ENCODE measurements at places on chromosomes 12 and 14.

DNA sequence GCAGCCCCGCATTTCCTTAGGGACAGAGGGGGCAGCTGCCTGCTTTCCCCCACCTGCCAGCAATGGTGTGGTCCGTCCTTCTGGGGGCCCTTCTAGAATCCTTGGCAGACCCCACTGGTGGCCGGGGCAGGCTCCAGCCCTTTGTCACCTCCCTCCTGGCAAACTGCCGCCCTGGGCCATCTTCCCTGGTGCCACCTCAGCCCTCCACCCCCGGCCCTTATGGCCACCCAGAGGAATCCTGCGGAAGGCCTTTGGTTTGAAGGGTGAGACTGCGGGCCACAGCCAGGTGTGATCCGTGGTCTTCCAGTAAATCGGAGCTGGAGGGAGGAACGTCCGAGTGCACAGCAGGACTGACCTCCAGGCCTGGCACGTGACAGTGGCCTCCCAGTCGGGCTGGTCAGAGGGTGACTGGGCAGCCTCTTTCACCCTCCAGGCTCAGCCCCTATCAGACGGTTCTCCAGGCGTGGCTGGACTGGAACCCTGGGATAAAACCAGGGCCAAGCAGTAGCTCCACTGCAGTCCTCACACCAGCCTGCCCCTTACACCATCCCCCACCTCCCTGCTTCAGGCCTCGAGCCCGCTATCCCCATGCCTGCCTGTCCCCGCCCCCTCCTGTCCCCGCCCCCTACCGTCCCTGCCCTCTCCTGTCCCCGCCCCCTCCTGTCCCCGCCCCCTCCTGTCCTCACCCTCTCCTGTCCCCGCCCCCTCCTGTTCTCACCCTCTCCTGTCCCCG lies 12.4 kb downstream of the FBRSL1 start:
- no peak for DNase-seq

GRCh38 chr14:76877871-76878270 lies 51.7 kb downstream of the LRRC74A start:
- no peak for DNase-seq

- no peak for DNase-seq
Measured at GRCh38 chr14:66651536-66652220, 143.7 kb downstream of the GPHN start.

DNA sequence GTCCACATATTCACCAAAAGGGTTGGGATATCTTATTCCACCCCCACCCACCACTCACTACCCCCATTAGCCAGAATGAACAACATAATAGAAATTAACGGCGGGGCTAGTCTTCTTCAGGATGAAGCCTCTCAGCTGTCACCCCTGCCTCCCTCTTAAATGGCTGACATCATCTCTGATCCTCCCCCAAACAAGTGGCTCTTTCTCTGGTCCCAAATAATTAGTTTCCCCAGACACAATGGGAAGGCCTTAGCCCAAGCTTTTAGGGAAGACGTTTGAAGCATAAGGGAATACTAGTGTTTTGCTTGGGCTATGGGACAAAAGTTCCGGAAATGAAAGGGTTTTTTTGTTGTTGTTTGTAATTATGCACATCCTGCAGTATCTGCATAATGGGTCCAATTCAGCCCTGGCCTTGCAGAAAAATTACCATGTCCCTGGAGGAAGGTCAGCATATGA lies 13.8 kb downstream of the STON2 start:
- no peak for DNase-seq

DNA sequence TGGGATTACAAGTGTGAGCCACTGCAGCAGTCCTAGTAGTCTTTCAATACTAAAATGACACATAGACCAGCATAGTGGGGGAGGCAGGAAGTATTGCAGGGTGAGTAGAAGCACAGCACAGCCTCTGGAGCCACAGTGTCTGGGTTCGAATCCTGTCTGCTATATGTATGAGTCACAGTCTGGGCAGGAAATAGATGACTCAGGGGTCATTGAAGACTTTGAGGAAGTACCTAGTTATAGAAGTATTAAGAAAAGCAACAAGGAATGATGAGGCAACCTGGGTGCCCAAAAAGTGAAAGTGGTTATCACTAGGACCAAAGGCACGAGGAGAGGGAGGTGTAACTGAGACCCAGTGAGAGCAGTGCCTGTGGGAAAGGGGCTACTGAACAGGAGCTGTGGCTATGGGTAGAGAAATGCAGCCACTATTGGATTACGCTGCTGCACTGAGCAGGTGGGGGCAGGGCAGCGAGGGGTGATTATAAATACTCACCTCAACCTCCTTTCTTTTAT lies 124.0 kb downstream of the PDE3A start:
- no peak for DNase-seq

- no peak for DNase-seq
Measured at GRCh38 chr14:101482066-101482465, 79.2 kb upstream of the DIO3 start.

GRCh38 chr14:95058491-95058890 lies 98.8 kb downstream of the DICER1 start:
- peak; percentile 47 for DNase-seq

- DNase-seq = no peak
Measured at GRCh38 chr14:53510281-53510912, 357.3 kb upstream of the DDHD1 start.

DNA sequence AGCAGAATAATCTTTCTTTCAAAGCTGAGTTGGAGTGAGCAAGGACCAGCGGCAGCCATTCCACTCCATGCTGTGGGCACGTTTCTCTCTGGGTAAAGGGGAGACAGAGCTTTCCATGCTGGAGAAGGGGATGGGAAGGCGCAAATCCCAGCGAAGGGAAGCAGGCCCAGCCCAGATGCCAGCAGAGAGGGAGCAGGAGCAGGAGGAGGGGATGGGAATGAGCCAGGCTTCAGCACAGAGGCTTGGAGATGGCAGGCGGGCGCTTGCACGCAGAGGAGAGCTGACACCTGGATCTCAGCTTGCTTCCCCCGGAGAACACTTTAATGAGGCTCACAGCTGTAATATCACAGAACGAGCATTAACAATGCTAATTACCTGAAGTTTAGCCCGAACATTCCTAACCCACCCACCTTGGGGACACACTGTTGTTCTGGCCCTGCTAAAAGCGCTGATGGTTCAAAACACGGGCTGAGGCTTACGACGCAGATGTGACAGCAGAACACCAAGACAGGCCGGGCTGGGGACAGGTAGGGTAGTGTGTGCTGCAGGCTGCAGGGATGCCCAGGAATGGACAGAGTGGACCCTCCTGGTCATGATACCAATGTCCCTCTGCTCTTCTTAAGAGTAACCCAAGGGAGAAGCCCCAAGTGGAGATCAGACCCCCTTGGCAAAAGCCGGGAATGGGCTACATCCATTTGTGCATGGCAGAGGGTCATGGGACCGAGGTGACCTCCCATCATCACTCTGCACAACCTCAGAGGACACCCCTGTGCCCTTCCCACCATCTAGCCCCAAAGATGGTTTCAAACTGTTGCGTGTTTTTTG lies 288.6 kb downstream of the DPF3 start:
- DNase-seq = no peak

DNA sequence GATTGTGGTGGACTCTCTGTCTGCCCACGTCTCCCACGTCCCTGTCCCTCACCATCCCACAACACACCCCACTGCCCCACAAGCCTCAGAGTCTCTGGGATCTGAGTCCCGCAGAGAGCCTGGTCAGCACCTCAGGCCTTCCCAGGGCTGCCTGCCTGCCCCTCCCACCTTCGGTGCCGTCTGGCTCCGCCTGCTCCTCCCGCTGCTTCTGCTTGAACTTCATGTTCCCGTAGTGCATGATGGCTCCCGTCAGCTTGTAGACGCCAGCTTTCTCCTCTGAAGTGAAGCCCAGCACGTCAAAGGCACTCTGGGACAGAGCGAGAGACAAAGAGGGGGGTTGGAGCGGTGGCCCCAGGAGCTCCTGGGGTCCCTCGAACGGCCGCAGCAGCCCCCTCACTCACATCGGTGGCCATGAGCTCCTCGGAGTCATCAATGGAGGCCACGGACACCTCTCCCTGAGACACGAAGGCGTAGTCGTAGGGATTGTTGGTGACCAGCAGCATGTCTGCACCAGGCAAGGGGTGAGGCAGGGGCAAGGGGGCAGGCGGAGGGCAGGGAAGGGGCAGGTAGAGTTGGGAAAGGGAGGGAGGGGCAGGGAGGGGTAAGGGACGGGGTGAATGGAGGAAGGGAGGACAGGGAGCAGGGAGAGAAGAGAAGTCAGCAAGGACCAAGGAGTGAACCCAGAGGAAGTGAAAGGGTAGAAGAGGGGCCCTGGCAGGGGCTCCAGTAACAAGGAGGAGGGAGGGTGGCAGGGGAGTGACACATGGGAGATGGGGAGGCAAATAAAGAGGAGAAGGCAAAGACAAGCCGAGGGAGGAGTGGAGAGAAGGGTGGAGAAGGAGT lies 5.6 kb downstream of the MYH6 start:
- DNase-seq = no peak

GRCh38 chr14:56543436-56543835 lies 36.2 kb upstream of the TMEM260 start:
- no peak for DNase-seq

DNA sequence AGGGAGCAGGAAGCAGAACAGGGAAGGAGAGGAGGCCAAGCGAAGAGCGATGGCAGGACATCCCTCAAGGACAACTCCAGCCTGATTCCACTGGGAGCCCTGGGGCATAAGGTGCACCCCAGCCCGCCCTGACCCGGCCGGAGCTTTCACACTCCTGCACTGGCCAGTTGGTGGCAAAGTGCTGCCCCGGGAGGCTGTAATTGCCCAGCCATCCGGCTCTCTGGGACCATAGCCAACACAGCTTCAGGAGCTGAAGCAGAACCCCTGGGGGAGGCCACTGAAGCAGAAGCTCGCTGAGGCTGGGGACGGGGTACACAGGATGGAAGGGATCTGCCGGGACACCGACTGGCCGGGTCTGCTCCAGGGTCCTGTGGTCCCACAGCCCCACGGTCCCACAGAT lies 41.9 kb upstream of the BEGAIN start:
- DNase-seq = no peak

GRCh38 chr12:12684375-12685106 lies 11.4 kb downstream of the GPR19 start:
- DNase-seq = peak; percentile 99

DNA sequence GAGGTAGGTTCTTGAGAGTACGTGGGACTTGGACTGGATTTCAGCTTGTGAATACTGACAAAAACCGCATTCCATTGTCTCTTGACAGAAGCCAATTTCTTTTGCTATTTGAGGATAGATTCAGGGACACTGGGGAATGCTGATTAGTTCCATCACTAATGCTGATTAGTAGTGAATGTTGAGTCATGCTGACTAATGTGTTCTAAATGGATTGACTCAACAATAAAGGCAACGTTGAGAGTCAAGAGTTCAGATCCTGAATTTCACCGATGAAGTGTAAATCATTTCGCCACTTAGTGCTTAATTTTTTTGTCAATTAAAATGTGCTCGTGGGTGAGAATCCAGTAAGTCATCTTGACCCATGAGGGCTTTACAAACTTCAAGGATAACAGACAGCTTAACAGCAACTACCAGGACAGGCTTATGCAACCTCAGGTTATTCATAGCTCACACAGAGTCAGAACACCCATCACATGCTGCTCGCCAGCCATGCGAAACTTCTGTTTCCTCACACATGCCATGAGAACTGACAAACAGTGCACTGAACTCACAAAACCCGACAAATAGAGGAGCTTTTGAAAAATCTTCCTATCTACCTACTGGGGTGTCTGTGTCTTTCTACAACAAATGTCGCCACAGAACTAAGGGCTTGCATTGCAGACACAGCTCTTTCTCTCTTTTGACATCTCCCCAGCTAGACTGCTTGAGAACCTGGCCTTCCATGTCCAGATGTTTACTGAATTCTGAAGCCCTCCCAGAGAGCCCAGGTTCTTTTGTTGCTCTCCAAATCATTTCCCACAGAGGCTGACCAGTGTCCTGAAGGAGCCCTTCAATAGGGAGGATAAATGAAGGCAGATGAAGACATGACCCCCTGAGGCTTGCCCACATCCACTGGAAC lies 316.4 kb downstream of the ZFP36L1 start:
- DNase-seq = no peak

GRCh38 chr14:103131580-103131979 lies 8.3 kb downstream of the TNFAIP2 start:
- DNase-seq = no peak

GRCh38 chr12:101799774-101800173 lies 31.0 kb downstream of the GNPTAB start:
- no peak for DNase-seq

DNA sequence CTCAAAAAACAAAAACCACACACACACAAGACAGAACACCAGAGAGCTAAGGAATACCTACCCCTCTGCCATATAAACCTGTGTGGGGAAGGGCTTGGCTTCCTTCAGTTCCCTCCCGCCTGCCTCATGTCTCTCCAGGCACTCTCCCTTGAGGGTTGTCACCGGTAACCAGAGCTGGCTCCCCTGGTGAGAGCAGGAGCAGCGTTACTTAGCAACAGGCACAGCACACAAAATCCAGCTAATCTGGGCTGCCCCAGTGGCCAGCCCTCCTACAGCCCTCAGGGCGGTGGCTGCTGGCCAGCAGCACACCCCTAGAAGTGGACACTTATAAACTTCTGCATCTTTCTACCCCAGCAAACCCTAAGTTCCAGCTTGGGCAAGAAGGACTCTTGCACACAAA lies 21.6 kb upstream of the NR4A1 start:
- no peak for DNase-seq

GRCh38 chr14:90491911-90492531 lies 95.2 kb downstream of the CALM1 start:
- peak; percentile 25 for DNase-seq

DNA sequence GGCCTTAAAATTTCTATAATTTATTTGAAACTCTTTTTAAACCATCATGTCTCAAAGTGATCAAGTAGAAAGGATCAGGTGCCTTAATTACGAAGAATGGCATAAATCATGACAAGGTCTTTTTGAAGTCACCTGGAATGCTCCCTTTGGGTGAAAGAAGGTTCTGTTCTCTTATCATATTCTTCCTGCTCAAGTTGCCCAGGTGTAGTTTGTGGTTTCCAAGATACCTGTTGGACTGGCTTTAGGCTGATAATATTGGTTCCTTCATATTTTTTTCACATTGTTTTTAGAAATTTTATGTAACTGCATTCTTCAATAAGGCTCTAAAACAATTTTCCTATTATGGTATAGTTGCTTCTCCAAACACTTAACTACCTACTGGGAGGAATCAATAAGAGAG lies 29.2 kb downstream of the RASSF3 start:
- no peak for DNase-seq

GRCh38 chr12:45883187-45883586 lies 107.2 kb downstream of the SCAF11 start:
- DNase-seq = no peak

GRCh38 chr12:104336115-104336514 lies 32.6 kb downstream of the EID3 start:
- no peak for DNase-seq
